Naive thymus-derived CD4-positive, alpha-beta T cell (primary cell): ENCODE measurements at places on chromosomes 16 and 17. TPM values are rescaled to one million over a fixed set of nuclear protein-coding genes. Genes with fewer than 3 reads are reported as not detected.

DNA sequence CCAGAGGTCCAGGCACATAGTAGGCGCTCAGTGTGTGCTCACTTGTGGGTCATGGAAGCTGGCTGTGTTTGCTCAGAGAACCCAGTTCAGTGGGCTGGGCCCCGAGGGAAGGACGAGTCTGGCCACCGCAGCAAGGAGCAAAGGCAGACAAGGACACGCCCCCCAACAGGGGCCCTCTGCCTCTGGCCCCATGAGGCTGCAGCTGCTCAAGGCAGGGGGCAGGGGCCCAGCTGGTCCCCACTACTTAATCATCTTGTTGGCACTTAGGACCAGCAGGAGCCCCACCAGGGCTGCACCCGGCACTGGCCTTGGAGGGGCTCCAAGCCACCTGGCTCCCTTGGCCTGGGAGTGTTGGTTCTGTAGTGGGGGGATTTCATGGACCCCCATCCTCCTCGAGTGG lies 16.1 kb downstream of the KCNJ12 start:
- no peak for DNase-seq

- DNase-seq, result no peak
Measured at GRCh38 chr16:46586011-46586577, 35.1 kb downstream of the SHCBP1 start.

DNA sequence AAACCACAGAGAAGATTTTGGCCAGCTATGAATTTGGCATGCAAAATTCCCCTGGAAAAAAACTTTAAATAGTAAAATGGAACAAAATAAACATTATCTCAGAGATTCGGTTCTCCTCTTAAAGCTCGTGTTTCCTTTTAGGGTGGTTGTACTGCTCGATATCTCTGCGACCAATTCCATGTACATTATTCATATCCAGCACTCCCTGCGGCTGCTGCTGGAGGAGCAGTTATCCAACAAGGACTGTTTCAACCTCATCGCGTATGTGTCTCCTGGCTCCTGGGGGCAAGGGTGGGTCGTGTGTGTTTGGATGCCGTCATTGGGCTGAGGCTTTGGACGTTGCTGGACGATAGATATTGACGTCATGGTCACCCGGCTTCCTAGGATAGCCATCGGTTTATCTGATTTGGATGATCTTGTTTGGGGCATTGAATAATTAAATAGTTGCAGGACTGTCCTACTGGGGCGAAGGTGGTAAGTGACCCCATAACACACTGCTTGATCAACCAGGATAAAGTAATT lies 33.8 kb downstream of the VWA3A start:
- no peak for DNase-seq

DNA sequence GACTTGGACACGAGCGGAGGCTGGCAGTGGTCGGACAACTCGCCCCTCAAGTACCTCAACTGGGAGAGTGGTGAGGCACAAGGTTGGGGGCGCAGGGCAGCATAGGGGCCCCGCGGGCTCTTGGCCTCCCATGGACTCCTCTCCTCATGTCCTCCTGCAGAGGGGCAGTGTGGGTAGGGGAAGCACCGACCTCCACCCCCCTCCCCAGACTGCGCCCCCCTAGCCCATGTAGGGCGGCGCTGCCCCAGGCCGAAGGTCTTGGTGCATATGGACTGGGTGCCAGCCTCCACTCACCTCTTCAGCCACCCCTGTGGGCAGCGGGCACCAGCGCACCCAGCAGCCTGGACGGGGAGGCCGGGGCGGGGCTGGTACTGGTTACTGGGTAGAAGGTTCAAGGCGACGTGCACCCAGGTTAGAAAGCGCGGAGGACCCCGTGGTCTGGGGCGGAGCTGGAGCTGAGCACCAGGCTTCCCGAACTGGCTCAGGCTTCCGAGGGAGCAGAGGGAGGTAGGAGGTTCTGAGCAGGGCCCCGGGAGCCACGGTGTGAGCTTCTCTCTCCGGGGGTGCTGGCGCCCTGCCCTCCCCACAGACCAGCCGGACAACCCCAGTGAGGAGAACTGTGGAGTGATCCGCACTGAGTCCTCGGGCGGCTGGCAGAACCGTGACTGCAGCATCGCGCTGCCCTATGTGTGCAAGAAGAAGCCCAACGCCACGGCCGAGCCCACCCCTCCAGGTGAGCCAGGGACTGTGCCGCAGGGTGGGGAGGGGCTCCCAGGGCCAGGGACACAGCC lies 39.5 kb downstream of the MRC2 start:
- DNase-seq, result no peak

DNA sequence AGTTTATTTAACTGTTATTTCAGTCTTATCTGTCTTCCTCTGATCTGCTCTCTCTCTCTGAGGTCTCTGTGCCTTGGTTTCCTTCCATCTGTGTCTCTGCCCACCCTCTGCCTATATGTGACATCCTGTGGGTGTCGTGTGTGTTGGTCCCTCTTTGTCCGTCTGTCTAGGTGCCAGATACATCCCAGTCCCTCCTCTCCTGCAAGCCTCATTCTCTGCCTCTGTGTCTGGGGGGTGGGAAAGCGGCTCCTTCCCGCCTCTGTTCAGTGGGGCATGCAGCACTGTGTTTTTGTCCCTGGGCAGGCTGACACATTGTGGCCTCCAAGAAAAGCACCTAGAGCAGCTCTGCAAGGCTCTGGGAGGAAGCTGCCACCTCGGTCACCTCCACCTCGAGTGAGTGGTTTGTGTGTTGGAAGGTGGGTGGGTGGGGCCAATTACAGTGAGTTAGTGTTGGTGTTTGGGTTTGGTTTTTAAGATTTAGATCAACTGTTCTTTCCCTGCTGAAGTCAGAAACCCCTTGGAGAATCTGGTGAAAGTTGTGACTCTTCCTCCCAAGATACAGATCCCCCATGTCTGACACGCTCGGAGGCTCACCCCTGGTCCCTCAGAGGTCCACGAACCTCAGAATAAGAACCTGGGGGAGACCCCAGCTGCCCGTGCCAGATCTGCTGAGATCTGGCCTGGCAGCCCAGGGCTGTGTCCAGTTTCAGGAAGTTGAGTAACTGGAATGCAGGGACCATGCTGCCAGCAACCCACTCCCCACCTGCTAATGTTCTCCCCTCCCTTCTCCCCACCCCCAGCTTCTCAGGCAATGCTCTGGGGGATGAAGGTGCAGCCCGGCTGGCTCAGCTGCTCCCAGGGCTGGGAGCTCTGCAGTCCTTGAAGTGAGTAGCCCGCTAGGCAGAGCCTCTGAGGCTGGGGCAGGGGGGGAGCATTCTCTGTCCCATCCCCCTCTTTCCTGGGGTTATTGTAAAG lies 50.9 kb upstream of the CPNE2 start:
- DNase-seq, result peak; percentile 84

Gene SECTM1
- 5.1 TPM for total RNA-seq

Gene SCN4A
- total RNA-seq, result 0.08 TPM

Gene CEP295NL
- 0.19 TPM for total RNA-seq

GRCh38 chr16:54177862-54178477 lies 108.6 kb downstream of the IRX3 start:
- DNase-seq, result no peak

DNA sequence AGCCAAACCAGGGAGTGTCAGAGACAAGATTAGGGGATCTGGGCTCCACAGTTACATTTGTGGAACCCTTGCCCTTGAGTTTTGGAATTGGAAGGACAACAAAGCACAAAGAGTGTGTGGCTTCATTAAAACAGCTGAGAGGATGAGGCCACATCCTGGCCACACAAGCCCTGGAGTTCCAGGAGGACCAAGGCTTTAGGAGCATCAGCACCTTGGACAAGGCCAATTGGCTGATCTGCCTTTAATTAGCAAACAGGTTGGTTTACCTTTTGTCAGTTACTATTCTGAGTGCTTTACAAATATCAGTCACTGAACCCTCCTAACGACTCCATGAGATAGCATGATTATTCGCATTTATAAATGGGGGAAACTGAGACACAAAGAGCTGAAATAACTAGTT lies 54.7 kb downstream of the SLC6A2 start:
- no peak for DNase-seq

DNA sequence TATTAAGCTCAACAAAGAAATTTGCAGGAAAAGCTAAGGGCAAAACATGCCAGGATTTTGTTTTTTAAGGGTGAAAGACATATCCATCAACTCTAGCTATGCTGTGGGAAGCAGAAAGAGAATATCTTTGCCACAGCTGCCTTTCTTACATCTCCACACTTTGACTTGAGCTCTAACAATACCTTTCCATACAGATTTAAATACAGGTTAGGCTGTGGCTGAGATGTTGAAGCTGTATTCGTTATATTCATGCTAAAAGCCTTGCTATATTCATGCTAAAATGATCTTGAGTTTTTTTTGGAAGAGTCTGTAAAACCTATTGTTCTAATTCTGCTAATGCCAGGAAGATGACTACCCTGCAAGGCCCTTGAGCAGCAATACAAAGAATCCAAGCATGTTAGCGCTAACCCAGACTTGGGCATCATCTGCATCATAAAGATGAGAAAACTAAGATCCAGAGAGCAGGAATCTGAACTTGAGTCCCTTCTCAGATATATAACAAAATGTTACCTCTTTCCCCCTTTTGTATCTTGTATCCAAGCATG lies 204.8 kb upstream of the C17orf78 start:
- DNase-seq, result no peak

DNA sequence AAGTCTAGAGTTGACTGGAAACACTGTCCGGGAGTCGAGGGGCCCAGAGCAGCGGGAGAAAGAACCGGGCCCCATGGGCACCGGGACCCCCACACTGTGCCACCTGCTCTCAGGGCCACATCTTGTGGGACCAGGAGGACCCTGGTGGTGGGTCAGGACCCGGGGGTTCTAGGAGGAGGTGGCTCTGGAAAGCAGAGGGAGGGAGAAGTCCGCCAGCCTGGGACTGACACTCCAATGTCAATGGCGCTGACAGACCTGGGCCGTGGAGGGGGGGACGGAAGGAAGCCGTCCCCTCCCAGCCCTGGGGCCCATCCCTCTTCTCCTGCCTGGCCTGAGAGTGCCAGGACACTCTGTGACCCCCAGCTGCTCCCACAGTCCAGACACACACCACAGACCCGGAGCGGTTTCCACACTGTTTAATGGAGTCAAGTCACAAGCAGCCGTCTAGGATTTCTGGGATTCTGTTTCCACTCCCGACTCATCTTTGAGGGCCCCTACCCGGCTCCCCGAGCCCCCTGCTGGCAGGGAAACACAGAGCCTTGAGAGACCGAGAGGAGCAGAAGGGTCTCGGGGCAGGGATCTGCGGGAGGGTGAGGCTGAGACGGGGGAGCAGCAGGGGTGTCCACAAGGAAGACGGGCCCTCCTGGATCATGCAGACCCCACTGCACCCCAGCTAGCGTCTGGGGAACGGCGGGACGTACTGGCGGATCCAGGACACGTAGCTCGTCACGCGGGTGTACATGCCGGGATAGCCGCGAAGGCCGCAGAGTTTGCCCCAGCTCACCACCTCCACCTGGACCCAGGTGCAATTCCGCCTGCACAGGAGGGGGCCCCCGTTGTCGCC lies 23.5 kb upstream of the UBE2I start:
- DNase-seq, result no peak

Gene HBA2
- total RNA-seq, result 1.1 TPM

Gene SLC35G6
- total RNA-seq, result not detected in 2 replicates

- DNase-seq, result no peak
Measured at GRCh38 chr17:58276423-58276822, 4.3 kb downstream of the MPO start.

Gene VTN
- 0.33 and 0.65 TPM in 2 replicates for total RNA-seq

Gene SLC6A4
- total RNA-seq, result not detected

Gene HYDIN
- 0.89 TPM in 1 of 2 replicates, not detected in the other for total RNA-seq

DNA sequence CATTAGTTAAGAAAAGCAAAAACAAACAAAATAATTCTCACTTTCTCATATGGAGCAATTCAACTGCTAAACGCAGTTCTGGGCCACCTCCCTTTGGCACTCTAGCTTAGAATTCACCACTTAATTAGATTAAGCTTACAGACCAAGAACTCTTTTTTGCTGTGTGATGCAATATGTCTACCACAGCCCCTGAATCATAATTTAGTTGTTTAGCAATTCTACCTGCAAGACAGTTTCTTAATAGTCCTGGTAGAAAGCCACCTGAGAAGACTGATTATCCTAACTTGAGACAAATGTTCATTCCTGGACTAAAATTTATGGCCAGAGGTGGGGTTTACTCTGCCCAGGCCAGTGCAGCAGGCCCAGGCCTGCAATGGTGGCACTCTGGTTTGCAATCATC lies 205.9 kb downstream of the HS3ST3A1 start:
- no peak for DNase-seq

GRCh38 chr17:82094931-82095776 lies 2.9 kb downstream of the FASN start:
- DNase-seq, result peak; percentile 14

Gene NHERF2
- total RNA-seq, result 3.7 TPM

Gene ATP1B2
- total RNA-seq, result 0.29 TPM

DNA sequence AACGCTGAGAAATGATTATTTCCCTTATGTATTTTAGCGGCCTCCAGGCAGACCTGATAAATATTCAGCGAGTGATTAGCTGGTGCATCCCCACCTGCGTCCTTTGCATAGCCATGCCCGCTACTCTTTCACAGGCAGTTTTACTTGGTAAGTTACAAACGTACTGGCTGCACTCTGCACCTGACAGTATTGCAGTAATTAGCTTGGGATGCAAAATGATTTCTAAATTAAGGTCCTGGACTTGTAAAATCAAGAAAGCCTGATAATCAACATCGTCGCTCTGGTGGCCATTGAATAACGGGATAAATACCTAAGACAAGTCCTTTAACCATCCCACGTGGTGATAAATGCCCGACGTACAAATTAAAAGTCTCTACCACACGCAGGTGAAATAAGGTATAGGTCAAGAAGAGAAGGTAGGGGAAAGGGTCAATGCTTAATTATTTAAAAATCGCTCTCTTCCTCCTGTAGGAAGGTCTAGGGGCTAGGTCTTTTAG lies 998 bp upstream of the PRKCA start:
- DNase-seq, result no peak

Gene MT1E
- not detected for total RNA-seq

DNA sequence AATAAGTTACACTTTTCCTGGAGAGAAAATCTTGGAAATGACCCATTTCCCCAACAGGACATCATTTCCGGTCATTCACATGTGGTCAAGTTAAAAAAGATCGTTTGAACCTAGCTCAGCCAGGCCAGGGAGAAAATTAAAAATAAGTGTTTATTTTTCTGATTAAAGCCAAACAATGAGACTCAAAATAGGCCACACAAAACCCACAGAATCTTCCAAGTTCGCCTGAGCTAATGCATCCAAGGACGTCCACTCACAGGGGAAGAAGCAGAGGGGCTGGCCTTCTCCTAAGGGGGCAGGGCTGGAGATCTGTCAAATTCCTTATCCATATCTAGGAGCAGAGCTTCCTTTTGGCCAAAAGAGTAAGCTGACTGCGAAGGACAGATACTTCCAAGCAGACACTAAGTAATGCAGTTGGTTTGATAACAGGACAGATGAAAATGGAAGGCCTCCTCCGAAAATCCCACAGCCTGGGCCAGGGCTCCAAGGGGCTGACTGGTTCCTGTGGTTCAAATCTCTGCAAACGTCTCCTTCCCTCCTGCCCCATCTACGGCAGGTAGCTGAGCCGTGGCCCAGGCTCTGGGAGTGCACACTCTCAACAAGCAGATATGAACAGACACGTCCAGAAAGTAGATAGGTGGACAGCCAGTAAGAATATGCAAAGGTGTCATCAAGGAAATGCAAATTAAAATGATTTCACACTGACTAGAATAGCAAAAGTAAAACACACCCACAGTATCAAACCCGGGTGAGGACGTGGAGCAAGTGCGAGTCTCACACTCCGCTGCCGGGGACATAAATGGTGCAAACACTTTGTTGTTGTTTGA lies 98.5 kb downstream of the MRM3 start:
- no peak for DNase-seq

Gene SDR42E2
- total RNA-seq, result 0.95 TPM
